Activated naive CD4-positive, alpha-beta T cell treated with anti-CD3 and anti-CD28 coated beads, Interleukin-2, amount 50 U/mL, for 16 hours (primary cell): ENCODE measurements at places on chromosomes 6 and 20.

DNA sequence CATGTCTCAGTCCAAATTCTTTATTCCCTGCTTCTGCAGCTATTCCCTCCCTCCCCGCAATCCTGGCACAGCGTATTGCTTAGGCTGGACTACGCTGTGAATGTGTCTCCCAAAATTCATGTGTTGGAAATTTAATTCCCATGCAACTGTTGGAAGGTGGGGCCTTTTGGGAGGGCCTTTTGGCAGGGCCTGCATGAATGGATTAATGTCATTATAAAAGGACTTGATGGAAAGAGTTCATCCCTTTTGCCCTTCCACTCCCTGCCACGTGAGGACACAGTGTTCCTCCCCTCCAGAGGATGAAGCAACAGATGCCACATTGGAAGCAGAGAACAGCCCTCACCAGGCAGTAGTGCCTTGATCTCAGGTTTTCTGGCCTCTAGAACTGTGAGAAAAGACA lies 20.4 kb upstream of the NOTCH4 start:
- no peak for DNase-seq

DNA sequence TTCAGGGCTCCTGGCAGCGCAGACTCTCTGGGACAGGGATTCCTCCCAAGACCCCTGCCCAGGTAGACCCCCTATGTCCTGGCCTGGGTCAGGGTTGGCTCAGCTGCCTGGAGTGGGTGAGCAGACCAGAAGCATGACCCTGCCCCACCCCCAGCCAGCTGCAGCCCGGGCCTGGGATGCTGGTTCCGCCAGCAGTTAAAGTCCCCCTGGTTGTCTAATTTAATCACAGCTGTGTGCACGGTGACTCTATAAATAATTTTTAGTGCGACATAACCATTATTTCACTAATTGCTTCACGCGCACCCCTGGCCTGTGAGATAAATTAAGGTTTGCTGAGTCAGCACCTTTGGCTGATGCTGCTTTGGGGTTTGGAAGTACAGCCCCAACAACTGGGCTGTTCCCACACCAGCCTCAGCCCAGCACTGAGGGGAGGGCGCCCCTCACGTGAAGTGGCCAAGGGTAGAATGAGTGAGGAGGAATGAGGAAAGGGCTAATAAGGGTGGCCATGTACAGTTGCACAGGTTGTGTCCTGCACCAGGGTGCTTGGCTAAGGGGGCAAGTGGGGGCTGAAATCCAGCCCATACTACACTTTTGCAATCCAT lies 26.1 kb upstream of the CDH22 start:
- no peak for DNase-seq

- DNase-seq, result peak; percentile 64
Observed at GRCh38 chr6:26322645-26323482, 42.1 kb upstream of the BTN3A2 start.

DNA sequence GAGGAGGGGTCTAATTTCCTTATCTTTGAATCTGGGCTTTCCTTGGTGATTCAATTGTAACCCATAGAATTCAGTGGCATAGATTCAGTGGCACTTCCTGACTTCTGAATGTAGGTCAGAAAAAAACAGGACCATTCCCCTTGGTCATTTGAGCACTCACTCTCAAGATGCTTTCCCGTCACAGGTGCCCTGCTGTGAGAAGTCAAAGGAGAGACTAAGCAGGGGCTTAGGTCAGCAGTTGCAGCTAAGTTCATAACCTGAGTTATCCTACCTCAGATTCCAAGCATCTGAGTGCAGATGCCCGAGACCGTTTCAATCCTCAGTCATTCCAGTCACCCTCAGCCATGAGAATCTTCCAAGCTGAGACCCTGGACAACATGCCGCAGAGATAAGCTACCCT lies 506.6 kb downstream of the FRK start:
- DNase-seq, result no peak

- no peak for DNase-seq
Observed at GRCh38 chr6:84456803-84457202, 229.4 kb upstream of the CEP162 start.

DNA sequence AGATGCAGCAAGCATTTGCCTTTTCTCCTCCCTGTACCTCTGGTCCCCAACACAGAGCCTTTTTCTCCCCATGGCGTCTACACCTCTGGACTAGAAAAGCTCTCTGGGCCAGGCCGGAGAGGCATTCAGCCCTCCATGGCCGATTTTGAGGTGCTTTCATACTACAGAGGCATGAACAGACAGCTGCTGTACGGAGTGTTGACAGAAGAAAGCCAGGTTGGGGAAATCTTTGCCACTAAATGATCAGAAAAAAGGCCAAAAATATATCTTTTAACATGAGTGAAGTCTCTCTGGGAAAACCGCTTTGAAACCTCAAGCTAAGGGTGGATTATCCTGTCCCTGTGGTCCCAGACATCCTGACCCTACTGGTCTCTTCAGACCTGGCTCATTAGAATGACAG lies 94.0 kb downstream of the TMEM170B start:
- DNase-seq, result no peak

- no peak for DNase-seq
Observed at GRCh38 chr6:143684486-143684885, 6.7 kb downstream of the PHACTR2 start.

DNA sequence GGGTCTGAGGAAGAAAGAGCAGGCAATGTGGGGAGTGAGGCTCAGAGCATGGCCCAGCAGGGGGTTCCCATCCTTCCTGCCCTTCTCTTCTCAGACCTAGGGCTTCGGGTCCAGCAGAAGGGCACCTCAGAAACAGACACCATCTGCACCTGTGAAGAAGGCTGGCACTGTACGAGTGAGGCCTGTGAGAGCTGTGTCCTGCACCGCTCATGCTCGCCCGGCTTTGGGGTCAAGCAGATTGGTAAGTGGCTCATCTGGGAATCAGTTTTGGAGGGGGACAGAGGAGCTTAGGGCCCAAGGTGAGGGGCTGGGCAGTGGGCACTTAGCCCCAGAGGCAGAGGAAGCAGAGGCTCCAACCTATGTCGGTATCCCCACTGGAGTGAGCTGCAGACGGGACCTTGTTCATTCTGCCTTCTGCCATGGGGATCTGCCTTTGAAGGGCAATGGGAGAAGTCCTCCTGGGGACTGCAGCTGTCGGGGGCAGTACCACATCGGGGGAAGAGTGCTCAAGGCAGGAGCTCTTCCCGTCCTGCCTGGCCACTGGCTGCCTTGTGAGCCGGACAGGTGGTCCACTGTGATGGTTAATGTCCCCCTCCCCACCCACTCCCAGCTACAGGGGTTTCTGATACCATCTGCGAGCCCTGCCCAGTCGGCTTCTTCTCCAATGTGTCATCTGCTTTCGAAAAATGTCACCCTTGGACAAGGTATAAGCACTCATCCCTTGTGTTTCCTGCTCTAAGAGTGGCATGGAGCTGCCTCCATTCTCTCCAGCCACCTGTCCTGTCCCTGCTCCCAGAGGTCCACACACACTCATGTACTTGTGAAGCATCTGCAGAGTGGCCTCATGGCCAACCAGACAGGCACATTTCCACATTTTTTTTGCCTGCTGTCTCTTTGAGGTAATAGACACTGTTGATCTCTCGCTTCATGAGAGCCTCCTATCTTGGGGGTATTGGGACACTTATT lies 4.7 kb downstream of the CD40 start:
- DNase-seq, result no peak

GRCh38 chr6:52108128-52108527 lies 20.7 kb upstream of the PKHD1 start:
- DNase-seq, result no peak

DNA sequence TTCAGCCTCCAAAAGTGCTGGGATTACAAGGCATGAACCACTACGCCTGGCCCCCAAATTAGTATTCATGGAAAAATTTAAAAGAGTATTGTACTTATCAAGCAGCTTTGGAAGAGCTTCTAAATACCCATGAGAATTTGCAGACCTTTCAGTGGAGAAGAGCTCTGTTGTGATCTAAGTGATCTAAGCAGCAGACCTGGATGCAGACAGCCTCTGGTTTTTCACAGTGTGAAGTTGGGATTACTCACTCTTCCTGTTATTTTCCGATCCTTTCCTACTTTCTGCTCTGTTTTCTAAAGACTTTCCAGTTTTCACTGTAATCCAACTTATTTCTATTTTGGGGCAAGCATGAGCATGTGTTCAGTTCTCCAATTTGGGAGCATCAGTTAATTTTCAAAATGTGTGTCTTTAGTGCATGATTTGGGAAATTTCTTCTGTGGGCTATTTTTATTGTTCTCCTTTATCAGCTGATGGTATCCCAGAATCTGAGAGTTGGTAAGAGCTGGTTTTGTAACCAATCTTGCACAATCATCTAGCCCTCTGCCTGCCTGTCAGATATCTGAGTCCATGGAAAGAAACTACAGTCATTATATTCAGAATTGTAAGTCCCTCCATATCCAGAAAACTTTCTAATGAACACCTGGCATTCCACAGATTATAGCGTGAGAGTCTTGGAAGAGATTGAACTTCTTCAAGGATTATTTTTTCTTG lies 207.7 kb upstream of the DTNBP1 start:
- no peak for DNase-seq

DNA sequence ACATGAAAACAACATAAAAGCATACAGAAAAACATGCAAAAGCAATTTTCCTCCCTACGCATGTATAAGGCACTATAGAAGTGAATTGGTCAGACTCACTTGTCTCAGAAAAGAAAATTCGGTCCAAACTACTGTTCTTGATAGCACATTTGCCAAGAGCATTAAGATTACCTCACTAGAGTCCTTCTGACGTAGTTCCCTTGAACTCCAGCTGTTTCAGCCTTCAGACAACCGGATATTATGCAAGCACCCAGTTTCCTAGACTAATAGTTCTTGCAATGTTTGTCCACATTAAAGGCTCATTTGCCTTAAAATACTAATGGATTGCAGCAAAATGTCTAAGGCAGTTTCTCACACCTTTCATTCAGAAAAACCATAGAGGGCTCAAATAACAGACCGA lies 2.5 kb upstream of the CASS4 start:
- no peak for DNase-seq

DNA sequence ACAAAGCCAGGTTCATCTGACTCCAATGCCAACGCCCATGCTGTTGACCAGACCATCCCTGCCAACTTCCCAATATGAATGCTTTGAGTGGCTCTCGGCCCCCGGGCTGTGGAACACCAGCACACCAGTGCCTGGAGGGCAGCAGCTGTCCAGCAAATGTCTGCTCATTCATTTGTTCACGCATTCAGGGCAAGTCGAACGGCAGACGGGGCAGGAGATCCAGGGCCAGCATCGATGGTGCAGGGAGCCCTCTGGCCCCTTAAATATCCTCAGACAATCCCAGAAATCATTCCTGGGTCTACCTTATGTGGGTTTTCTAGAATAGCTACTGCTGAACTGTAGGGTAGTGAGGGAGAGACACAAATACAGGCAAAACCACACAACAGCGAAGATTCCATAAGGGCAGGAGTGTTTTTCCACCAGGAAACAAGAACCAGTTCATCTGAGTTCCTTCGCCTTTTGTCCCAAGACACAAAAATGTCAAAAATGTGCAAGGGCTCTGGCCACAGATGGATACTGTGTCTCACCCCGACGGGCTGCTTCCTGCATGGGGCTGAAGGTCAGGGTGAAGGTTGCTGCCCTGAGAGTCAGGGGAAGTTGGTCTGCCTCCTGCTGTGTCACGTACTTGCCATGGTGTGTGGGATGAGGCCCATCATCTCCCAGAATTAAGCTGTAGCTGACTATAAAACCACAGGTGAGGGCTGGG lies 15.5 kb downstream of the RIPOR3 start:
- no peak for DNase-seq

- no peak for DNase-seq
Observed at GRCh38 chr6:124226396-124226795, 422.7 kb downstream of the NKAIN2 start.

GRCh38 chr6:130313206-130313605 lies 52.6 kb upstream of the TMEM200A start:
- no peak for DNase-seq

- no peak for DNase-seq
Observed at GRCh38 chr6:113648698-113649097, 208.4 kb upstream of the MARCKS start.

DNA sequence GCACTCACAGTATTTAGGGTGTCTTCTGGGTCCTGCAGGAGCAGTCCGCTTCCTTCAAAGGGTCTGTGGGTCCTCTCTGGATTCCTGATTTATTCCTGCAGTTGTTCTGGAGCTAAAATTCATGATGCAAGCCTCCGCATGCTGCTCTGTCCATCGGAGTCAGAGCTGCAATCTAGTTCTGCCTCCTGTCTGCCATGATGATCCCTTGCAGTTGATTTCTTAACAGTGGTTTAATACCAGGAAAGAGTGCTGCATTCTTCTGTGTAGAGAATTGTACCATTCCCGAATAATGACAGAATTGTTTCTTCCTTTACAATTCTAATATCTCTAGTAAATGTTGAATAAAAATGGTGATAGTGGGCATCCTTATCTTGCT lies 72.0 kb upstream of the B3GAT2 start:
- DNase-seq, result no peak

- DNase-seq, result no peak
Observed at GRCh38 chr6:132932588-132932987, 118.2 kb downstream of the RPS12 start.

DNA sequence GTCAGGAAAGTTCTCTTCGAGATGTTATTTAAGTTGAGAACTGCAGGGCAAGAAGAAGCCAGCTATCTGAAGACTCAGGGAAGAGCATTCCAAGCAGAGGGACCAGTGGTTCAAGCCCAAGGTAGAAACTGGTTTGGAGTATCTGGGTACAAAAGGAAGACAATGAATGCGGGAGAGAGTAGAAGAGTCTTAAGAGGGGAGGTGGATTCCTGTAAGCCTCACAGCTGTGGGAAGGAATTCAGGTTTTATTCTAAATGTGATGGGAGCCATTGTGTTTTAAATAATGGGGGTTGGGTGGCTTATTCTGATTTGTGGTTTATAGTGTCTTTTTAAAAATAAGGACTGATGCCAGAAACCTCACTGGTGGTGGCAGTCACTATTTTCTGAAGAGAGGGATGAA lies 37.6 kb upstream of the TENT5A start:
- DNase-seq, result no peak
